ENCODE measurements at places on chromosomes 3 and 15. TPM values are rescaled to one million over a fixed set of nuclear protein-coding genes. Genes with fewer than 3 reads are reported as not detected.

ASB7 gene
- total RNA-seq: 16.3 TPM

GPR87 gene
- total RNA-seq: 27.1 TPM

POLQ gene
- 2.4 TPM for total RNA-seq

SPESP1 gene
- total RNA-seq: 2.0 TPM

ITPKA gene
- total RNA-seq: under 0.01 TPM

MESP2 gene
- total RNA-seq: 0.39 TPM

CCDC54 gene
- not detected for total RNA-seq

MME gene
- 86.5 TPM for total RNA-seq

MUSTN1 gene
- total RNA-seq: 0.79 TPM

CCPG1 gene
- total RNA-seq: 18.8 TPM

SLC24A5 gene
- not detected for total RNA-seq

TKT gene
- 757 TPM for total RNA-seq

TUBGCP4 gene
- total RNA-seq: 9.0 TPM

MORC1 gene
- total RNA-seq: not detected

C3orf22 gene
- not detected for total RNA-seq

KNL1 gene
- total RNA-seq: 3.9 TPM

PYGO1 gene
- 15.4 TPM for total RNA-seq

HGD gene
- total RNA-seq: 0.65 TPM

ARPIN gene
- total RNA-seq: 10.7 TPM

GOLGA8R gene
- total RNA-seq: 6.7 TPM

KIF15 gene
- total RNA-seq: 4.3 TPM

PPARG gene
- total RNA-seq: 49.5 TPM

FBXO40 gene
- total RNA-seq: not detected

LRRC31 gene
- total RNA-seq: not detected

GOLGA8S gene
- under 0.01 TPM for total RNA-seq

SLC33A1 gene
- total RNA-seq: 61.6 TPM

ZPLD1 gene
- total RNA-seq: not detected

C2CD4A gene
- total RNA-seq: 0.11 TPM

NRG4 gene
- 1.6 TPM for total RNA-seq

FEZF2 gene
- total RNA-seq: not detected

B3GALNT1 gene
- total RNA-seq: 14.6 TPM

MNS1 gene
- total RNA-seq: not detected

TMCO5A gene
- not detected for total RNA-seq

OR5K2 gene
- total RNA-seq: not detected

LRRC2 gene
- total RNA-seq: not detected

PTPN9 gene
- 18.4 TPM for total RNA-seq

MYRIP gene
- total RNA-seq: not detected

NME9 gene
- under 0.01 TPM for total RNA-seq

CCR3 gene
- total RNA-seq: 0.33 TPM

ETV5 gene
- 6.6 TPM for total RNA-seq

MINAR1 gene
- total RNA-seq: 2.3 TPM

HHATL gene
- total RNA-seq: not detected

TNFSF10 gene
- total RNA-seq: not detected

PEX5L gene
- total RNA-seq: not detected

THRB gene
- 65.8 TPM for total RNA-seq

KLF15 gene
- total RNA-seq: not detected

NDUFB5 gene
- total RNA-seq: 86.8 TPM

SCN11A gene
- total RNA-seq: under 0.01 TPM

PRR20G gene
- not detected for total RNA-seq

PFKFB4 gene
- 87.2 TPM for total RNA-seq
